Activated T-cell treated with anti-CD3 and anti-CD28 coated beads for 24 hours (primary cell): ENCODE measurements at places on chromosomes 1 and 21.

DNA sequence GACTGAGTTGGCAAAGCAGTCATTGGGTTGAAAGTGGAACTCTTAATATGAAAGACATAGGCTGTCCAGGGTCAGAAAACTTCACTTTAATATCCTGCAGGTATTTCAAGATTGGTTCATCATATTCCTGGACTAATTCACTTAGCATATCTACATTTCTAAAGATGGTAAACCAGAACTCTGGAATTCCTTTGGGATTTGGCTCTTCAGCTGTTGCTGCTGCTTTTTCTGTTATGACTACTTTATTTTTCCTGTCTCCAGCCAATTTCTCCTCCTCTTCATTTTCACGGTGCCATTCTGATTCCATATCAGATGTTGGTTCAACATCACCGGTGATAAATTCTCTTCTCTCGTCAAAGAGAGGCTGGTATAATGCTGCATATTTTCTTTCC lies 37.4 kb downstream of the CD58 start:
- no peak for DNase-seq

- DNase-seq, result no peak
Measured at GRCh38 chr1:216111842-216112241, 311.4 kb downstream of the USH2A start.

DNA sequence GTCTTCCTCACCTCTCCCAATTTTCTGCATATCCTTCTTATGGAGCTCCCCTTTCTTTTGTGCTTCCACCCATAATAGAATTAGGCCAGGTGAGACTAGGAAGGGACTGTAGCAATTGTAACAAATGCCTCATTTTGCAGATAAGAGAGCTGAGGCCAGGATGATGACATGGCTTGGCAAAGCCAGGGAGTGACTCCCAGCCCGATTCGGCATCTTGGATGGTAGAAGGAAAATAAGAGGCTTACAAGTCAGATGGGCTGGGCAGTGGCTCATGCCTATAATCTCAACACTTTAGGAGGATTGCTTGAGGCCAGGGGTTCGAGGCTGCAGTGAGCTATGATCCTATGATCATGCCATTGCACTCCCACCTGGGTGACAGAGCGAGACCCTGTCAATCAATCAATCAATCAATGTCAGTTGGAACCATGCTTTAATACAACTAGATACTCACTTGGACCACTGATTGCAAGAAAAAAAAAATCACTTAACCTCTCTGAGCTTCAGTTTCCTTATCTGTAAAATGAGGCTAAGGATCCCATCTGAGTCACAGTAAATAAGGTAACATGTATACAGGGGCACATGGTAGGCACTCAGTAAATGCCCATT lies 51.6 kb downstream of the PLEKHA6 start:
- no peak for DNase-seq

DNA sequence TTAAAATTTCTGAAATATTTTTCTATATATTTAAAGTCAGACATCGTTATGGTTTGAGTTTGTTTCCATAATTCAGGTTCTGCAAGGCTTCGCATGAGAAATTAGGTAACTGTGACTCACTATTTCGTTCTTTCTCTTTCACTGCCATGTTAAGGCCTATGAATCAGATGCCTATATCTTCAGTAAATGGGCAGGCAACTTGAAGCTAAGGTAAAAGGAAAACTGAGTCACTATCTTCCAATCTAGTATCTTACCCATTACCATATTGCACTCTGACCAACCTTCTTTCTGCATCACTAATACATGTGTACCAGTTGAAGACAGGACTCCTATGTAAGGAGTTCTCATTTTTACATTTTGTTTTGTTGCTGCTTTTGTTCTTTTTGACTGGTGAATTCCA lies 37.8 kb downstream of the PYHIN1 start:
- no peak for DNase-seq

- DNase-seq, result no peak
Measured at GRCh38 chr1:248786156-248786555, 30.6 kb upstream of the LYPD8 start.
